ENCODE measurements at places on chromosomes 1 and 21.

GRCh38 chr1:107327446-107327845 lies 186.6 kb downstream of the NTNG1 start:
- no peak for DNase-seq

- DNase-seq, result no peak
These were observed 769 bp downstream of the GALE start for GRCh38 chr1:23799570-23800399.

DNA sequence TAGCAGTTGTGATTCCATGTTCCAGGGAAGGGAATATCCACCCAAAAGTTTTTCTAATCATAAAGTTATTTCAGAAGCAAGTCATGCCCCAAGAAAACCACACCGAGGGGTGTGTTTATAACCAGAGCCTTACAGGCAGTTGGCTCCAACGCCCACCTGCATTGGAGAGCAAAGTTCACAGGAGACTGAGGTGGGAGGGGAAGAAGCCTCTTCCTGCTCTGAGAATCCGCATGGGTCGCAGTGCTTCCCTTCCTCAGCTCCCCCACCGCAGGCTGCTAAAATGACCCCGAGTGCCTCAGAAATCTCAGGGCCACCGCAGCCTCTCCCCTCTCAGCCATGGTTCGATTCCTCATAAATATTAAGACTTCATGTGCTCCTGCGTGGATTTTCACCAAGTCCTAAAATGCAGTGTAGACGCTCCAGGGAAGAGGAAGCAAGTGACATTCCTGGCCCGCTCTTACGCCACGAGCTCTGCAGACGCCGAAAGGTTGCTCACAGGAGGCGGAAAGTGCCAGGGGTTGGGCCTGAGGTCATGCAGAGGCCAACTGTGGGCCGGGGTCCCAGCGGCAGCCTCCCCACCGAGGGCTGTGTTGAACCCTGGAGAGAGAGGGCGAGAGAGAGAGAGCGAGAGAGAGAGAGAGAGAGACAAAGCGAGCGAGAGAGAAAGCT lies 13.4 kb upstream of the SPSB1 start:
- DNase-seq, result no peak

GRCh38 chr21:42039911-42040351 lies 29.8 kb upstream of the ZBTB21 start:
- no peak for DNase-seq

DNA sequence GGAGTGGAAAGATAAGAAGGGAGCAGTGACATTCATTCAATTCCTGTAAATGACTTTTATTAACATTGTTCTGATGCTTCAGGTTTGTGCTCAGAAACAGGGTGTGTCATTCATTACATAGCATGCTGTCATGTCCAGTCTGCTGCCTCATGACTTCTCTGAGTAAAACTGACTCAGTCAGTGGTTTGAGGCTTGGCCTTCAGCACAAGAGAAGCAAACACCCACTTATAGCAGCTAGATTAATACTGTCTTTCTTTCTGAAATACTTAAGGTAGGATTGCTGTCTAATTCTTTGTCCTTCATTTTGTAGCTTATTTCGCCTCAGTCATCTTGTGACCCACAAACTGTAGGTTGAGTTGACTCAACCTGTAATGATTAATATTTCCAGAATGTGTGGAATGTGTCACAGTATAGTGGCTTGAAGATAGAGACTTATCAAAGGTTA lies 32.9 kb downstream of the RASAL2 start:
- DNase-seq, result no peak

- no peak for DNase-seq
These were observed 393.4 kb downstream of the KCNT2 start for GRCh38 chr1:196214866-196215265.

DNA sequence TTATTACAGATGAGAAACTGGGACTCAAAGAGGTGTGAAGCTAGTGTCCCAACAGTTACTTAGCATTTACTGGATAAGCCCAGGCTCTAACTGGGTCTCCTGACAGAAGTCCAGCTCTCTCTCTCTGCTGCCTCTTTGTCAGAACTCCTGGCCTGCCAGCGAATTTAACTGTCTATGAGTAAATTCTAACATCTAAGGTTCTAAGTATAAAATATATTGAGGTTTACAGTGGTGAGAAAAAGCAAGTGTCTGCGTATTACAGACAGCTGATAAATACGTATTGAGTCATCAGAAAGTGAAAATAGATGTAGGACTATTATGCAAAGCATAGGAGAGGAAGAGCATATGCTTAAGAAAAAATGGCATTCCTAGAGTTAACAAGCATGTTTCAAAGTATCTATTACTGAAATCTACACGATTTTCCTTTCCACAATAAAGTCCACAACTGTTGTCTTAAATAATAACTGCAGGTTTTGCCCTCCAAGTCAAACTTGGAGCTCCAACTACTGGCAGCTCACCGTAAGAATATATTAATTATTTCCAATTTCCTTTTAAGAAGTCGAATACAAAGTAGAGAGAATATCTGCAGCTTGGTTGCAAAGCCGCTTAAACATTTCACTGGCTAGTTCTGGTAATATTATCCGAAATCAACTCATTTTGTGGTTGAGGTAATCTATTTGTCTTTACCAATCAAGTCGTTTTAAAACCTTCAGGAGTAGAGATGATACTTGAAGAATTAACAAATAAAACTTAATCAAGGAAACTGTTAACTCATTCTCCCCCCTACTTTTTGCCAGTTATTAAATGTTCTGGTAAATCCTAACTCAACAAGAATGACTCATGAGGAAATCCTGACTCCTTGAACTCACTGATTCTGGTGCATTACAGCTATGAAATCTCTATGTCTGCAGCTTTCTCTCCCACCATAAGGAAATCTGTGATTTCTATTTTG lies 1.4 kb upstream of the RGS2 start:
- DNase-seq, result no peak

- no peak for DNase-seq
These were observed 37.5 kb downstream of the IVNS1ABP start for GRCh38 chr1:185279571-185279970.

- DNase-seq, result peak; percentile 62
These were observed 1.7 kb downstream of the TOR1AIP1 start for GRCh38 chr1:179883745-179884138.

GRCh38 chr1:228169345-228169744 lies 3.7 kb downstream of the IBA57 start:
- no peak for DNase-seq

- DNase-seq, result no peak
These were observed 480.5 kb downstream of the MATN1 start for GRCh38 chr1:30242722-30243457.

DNA sequence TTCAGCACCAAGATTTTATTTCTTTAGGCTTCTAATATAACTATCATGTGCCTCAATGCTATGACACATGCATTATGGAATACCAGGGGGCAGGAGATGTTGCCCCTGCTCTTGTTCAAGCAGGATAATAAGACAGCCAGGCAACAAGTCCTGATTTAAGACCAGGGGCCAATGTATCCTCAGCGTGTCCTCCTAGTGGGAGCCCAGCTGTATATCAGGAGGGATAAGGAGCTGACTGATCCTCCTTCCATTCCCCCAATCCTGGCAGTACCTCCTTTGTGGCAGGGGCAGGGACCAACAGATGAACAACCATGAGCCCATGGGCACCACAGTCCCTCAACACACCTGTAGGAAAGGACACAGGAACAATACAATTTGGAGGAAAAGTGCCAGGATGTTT lies 29.3 kb downstream of the SORT1 start:
- no peak for DNase-seq

GRCh38 chr1:111723091-111723806 lies 15.9 kb downstream of the INKA2 start:
- no peak for DNase-seq

DNA sequence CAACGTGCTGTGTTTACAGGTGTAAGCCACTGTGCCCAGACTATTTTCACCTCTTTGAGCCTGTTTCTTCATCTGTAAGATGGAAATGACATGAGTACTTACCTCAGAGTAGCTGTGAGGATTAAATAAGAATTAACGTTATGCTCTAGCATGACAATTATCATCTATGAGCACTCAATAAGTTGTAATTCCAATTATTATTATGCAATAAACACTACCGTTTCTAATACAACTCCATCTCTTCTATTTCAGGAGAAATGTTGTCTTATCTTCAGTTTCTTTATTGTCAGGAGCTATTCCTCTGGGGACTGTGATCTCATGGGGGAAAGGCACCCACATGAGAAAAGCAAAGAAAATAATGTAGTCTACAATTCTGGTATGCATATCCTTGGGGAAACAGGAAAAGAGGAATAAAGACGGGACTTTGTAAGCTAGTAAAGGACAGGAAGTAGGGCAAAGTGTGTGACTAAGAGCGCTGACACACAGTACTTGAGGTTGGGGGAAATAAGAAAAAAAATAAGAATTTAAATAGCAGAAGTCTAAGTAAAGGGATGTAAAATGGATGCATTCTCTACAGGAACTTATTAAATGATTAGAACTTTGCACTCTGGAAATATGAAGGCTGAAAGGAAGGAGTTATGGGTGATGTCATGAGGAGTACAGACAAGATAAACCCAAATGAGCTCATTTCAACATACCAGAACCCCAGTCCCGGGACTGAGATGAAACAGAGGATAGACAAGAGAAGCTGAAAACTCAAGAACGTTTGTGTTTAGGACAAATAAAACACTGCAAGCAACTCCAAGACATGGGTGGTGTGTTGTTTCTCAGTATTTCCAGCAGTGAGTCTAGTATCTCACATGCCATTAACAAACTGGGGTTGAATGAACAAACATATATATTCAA lies 9.8 kb downstream of the PHC2 start:
- no peak for DNase-seq

- no peak for DNase-seq
These were observed 148.9 kb upstream of the IGSF21 start for GRCh38 chr1:17958704-17959103.
